ENCODE measurements at places on chromosomes 6 and 20.

- no peak for DNase-seq
Measured at GRCh38 chr20:55116598-55116997, 641.2 kb downstream of the DOK5 start.

DNA sequence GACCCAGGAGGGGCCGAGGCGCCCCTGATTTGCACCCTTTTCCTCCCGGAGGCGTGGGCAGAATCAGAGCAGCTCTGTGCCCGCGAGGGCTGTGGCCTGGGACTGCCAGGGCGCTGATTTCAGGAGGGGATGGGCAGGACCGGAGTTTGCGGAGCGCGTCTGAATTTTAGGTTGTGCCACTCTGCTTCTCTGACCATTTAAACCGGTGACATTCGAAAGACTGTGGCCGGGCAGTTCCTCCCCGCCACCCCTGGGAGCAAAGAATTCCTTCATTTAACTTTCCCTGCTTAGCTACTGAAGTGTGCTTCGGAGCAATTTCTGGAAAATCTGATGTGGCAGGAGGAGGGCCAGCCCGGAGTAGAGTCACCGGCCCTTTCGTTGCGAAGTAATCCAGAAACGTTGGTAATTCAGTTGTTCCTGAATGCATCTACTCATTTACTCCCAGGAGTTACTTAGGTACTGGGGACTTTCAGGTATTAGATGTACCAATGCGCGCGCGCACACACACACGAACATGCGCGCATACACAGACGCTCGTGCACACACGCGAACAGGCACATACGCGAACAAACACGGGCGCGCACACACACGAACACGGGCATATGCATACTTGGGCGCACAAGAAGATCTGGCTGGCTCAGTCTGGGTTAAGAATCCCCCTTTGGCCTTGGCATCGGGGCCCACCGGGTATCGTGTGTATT, 568 bp downstream of the CCDC170 start:
- no peak for DNase-seq

- no peak for DNase-seq
Measured at GRCh38 chr20:21273755-21274386, 29.3 kb upstream of the XRN2 start.

GRCh38 chr6:89162047-89162371, 16.2 kb downstream of the PM20D2 start:
- no peak for DNase-seq

DNA sequence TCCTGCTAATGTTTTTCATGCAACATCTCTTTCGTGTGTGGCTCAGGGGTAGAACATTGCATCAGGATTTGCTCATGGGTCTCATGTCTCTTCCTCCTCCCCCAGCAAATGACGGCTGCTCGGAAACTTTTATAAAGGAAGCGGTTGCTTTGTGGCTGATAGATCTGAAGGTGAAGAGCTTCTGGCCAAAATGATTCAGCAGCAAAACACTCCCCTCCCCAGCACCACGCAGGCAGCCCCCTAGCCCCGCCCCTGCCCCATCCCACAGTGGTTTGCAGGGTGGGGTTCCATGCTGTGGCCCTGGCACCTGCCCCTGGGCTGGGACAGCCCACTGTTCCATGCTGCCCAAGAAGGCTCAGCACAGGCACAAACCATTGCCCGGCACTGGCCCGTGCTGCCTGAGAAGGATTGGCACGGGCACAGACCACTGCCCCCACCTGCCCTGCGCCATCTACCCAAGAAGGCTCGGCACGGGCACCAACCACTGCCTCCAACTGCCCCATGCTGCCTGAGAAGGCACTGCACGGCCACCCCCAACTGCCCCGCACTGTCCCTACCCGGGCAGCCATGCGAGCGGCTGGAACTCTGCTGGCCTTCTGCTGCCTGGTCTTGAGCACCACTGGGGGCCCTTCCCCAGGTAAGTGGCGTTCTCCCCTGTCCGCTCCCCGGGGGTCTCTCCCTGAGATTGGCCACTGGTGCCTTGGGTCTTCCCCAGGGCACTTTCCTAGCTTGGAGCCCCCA, at the start of gene CST7:
TSS of gene CST7 (plus strand) at position 331 of the 741 bp plus-strand sequence. CDS start at position 568, 237 bp downstream.
- DNase-seq, result peak; percentile 97

DNA sequence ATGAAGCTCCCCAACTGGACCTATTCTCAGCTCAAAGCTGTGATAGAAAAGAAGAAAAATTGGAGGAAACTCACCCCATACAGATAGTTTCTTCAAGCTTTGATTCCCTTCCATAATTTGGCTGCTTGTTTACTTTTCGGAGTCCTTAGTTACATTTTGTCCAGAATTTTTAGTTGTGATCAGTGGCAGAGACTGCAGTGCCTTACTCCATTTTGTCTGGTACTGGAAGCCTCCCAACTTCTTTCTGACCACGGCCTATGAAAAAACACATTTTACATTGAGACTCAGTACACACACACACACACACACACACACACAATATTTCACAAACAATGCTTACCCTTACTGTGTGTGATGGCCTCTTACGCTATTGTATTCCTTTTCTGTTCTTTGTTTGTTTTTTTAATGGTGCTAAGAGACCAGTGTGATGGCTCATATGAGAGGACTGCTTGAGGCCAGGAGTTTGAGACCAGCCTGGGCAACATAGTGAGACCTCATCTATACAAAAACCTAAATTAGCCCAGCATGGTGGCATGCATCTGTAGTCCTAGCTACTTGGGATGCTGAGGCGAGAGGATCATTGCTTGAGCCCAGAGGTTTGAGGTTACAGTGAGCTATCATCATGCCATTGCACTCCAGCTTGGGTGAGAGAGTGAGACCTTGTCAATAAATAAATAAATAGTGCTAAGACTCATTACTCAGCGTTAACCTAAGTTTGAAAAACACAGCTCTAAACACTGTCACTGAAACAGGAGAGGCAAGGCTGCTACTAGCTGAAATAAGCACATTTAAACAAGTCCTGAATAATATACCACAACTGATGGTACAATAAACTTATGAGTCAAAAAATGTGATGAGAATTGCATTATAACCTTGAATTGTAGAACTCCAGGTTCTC, 13.8 kb upstream of the RNF8 start:
- no peak for DNase-seq

GRCh38 chr6:129621252-129621651, 88.7 kb downstream of the ARHGAP18 start:
- DNase-seq, result peak; percentile 37

DNA sequence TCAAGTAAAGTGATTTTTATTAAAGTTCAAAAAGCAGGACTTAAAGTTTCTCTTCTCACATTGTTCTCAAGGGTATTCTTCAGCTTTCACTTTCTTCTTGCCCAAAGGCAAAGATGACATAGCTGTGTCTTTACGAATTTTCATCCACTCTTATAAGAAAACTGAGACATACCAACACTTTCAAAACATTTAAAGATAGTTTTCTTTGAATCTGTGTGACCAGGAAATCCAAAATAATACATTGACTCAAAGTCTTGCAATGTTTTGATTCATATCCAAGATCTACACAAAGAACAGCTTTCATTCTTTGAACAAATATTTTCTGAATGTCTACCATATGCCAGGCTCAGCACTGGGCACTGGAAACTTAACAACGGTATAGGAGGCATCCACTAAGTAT, 117.9 kb downstream of the SIM1 start:
- no peak for DNase-seq

GRCh38 chr6:121816906-121817540, 381.6 kb downstream of the GJA1 start:
- peak; percentile 21 for DNase-seq

DNA sequence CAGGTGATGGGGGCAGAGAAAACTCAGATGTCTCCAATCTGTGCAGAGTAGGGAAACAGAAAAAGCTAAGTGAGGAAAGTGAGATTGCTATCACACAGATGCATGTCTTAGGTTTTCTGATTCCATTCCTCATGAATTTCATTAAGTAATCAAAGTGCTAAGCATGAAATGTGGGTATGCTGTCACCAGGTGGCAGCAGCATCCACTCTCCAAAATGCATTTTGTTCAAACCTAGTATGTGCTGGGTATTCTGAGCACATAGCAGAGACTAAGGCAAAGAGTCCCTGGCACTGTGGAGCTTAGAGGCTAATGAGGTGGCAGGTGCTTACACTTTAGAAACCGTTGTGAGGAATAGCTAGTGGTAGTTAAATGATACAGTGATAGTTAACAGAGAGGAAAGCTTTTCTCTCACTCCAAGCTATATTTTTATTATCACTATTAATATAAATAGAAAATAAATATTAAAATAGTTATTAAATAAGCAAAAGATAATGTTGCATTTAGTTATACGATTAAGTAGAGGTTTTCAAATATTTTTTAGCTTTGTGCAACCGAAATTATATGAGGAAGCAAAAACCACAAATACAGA, 179.5 kb downstream of the CDH26 start:
- DNase-seq, result peak; percentile 88

- no peak for DNase-seq
Measured at GRCh38 chr20:24696396-24696795, 227.0 kb downstream of the SYNDIG1 start.

- DNase-seq, result no peak
Measured at GRCh38 chr20:58650181-58650775, 805 bp upstream of the STX16 start.

DNA sequence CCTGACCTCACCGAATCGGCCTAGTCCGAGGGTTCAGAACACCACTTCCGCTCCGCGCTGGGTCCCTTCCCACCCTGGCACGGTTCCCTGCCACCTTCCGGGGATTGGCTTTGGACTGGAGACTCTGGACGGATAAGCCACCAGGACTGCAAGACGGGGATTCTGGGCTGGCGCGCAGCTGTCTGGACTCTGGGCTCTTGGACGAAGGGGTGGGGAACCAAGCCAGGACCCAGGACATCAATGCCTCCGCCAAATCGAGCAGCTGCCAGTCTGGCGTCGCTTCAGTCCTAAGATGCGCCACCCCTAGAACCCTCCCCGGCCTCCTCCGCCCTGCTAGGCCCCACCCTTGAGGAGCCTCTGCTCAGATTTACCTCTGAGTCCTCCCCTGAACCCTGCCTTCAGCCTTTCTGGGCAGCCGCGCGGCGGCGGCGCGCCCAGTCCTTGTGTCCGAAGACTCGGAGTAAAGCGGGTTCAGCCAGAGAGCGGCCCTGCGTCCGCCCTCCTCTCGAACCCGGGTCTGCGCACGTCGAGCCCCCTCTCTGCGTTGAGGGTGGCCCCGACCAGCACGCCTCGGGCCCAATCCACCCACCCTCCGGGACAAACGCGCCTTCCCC, 1.2 kb downstream of the KCNK17 start:
- no peak for DNase-seq

- no peak for DNase-seq
Measured at GRCh38 chr6:150761771-150762170, 103.7 kb upstream of the MTHFD1L start.

GRCh38 chr6:89921691-89922090, 27.4 kb downstream of the GJA10 start:
- no peak for DNase-seq

- peak; percentile 74 for DNase-seq
Measured at GRCh38 chr20:1302685-1303541, 26.0 kb downstream of the SDCBP2 start.

DNA sequence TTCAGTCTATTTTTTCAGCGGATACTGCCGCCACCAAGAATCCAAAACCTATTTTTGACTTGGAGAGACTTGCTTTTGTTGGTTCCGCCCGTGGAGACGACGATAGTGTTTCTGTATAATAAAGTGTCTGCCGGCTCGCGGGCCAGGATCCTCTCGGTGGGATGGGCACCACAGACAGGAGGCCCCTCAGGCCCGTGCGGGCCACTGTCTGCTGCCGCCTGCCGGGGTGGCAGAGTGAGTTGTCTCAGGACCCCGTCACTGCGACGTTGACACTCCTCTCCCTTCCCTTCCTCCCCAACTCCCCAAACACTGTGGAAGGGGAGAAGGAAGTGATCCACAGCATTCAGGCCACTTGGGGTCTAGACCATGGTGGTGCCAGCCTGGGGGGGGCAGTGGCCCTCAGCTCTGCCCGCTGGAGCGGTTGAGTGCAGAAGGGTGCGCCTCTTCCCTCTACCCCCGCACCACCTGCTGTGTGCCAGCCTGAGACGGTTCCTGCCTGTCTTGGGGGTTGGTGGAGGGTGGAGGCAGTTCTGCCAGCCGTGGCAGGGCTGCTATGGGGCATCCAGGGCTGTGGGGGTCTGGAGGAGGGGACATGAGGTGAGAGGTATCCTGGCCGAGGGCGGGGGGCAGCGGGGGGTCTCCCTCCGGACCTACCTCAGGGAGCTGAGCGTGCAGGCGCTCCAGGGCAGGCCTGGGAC, 17.5 kb downstream of the RBM38 start:
- DNase-seq, result no peak

DNA sequence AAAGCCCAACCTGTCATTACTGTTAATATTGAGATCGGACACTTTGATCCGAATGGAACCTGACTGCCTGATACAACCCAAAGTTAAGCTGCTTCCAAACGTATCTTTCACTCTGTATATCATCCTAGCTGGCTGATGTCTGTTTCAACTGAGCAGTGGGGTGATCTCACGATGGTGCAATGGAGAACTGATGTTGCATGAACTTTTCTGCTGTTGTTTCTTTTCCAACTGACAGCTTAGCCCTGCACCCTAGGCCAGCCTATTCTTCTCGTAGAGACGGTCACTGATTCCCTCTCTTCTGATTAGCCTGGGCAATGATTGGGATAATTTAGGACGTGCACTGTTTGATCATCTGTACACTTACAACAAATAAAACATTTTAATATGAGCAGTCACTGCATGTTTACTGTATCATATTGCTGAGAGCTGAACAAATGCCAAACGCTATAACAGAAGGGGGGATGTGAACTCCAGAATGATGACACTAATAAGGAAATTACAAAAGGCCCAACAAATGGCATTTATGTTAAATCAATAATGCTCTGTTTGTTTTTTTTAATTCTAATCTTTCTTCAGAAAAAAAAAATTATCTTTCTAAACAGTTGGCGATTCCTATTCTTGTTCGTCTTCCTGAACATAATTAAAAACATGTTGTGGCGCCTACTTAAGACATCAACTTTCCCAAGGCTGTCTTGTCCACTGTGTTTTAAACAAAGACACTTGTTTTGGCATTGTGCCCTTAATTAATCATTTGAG, 184.8 kb downstream of the ZNF217 start:
- DNase-seq, result peak; percentile 16

GRCh38 chr6:35086282-35086632, 54.9 kb downstream of the TCP11 start:
- no peak for DNase-seq

GRCh38 chr20:5947276-5947675, 3.1 kb downstream of the TRMT6 start:
- peak; percentile 74 for DNase-seq

DNA sequence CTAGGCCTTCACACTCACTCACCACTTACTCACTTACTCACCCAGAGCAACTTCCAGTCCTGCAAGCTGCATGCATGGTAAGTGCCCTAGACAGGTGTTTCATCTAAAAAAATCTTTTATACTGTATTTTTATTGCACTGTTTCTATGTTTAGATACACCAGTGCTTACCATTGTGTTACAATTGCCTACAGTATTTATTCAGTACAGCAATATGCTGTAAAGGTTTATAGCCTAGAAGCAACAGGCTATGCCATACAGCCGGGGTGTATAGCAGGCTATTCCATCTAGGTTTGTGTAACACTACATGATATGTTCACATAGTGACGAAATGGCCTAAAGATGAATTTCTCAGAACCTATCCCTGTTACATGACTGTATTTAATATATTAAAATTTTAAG, 37.1 kb upstream of the KCNK5 start:
- no peak for DNase-seq

- DNase-seq, result no peak
Measured at GRCh38 chr20:19923762-19924161, 93.4 kb upstream of the NAA20 start.

- no peak for DNase-seq
Measured at GRCh38 chr6:87870556-87870955, 168.5 kb upstream of the AKIRIN2 start.

- no peak for DNase-seq
Measured at GRCh38 chr20:24721891-24722568, 227.0 kb upstream of the CST7 start.

GRCh38 chr20:62390317-62391164, 3.6 kb downstream of the RPS21 start:
- DNase-seq, result no peak

GRCh38 chr6:52305948-52306767, 21.6 kb upstream of the MCM3 start:
- peak; percentile 52 for DNase-seq

All from NB4 (cell line).